ENCODE measurements at places on chromosomes 5 and 9.

GRCh38 chr5:31992377-31992776, 181.7 kb downstream of the GOLPH3 start:
- no peak for DNase-seq

- DNase-seq: no peak
Measured at GRCh38 chr5:129118405-129118804, 23.9 kb downstream of the ISOC1 start.

- DNase-seq: no peak
Measured at GRCh38 chr9:117000834-117001233, 313.7 kb downstream of the TRIM32 start.

- DNase-seq: no peak
Measured at GRCh38 chr5:146794326-146795029, 84.1 kb downstream of the PPP2R2B start.

DNA sequence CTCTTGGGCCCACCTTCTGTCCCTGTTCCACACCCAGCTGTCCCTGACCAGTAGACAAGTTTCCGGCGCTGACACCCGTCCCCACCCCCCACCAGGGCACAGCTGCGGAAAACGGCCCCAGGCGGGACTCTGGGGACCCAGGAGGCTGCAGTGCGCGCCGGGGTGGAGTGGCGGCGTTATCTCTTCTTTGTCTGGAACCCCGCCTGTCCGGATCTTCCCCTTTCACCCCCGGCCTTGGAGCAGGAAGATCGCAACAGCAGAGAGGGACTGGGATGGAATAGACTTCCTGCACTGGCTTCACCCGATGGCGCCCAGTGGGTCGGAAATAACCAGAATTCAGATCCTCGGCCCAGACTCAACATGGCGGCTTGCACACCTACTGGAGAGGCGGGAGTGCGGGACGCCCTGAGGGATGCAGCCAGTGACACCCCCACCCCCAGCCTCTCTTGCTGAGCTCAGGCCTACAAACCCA, 4.7 kb downstream of the PAX5 start:
- no peak for DNase-seq

GRCh38 chr5:60483050-60483449, 216.9 kb downstream of the DEPDC1B start:
- DNase-seq: peak; percentile 45

GRCh38 chr5:133163839-133164238, 112.0 kb downstream of the HSPA4 start:
- DNase-seq: no peak

DNA sequence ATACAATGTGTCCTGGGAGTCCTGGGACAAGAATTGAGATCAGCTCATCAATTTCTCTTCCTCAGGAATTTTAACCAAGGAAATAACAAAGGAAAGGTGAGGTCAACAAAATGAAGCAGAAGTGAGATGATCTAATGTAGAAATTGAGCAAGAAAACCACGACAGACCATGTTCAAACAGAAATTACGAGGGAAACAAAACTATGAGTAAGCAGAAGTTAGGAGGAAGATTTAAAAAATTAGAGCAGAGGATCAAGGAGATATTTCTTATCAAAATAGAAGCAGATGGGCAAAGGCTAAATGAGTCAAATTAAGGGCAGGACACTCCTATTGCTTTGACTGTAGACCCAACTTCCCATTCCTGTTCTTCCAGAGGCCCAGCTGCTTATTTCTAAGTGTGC, 97.4 kb downstream of the HINT1 start:
- DNase-seq: peak; percentile 2

DNA sequence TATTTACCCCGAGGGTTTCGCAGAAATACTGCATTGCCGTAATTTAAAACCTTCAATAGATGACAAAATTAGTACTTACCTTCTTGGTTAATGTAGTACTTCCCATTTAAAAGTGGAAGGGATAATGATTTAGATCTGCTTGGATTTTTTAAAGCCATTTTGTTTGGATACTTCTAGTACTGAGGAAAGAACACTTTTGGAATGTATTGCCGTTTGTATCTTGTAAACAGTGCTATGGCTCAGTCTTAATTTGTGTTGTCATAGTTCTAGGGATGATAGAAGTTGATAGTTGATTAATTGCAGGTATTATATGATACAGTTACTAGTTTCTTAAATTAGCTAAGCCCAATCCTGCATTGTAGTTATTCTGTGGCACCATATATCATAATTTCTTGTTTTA, 33.1 kb downstream of the TNPO1 start:
- no peak for DNase-seq

DNA sequence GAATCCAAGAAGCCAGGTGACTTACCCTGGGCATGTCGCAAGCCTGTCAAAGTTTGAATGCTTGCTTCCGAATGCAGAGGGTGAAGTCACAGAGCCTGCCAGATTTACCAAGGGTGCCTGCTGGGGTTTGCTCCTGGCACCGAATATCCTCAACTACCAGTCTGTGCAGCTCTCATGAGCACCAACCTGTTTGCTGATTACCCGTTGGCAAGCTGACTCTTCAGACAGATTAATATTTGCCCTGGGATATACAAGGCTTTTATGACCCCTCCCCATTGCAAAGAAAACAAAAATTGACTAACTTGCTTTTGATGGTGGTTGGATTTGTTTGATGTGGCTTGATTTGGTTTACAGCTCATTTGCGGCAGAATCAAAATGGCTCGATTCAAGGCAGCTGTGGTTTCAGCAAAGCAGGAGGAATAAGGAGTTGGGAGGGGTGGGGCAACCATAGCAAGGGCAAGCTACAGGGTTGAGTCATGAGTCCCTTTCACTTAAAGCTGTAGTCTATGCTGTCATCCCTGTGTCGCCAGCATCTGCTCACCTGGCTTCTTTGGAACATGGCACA, 82.3 kb upstream of the AGXT2 start:
- DNase-seq: peak; percentile 70

DNA sequence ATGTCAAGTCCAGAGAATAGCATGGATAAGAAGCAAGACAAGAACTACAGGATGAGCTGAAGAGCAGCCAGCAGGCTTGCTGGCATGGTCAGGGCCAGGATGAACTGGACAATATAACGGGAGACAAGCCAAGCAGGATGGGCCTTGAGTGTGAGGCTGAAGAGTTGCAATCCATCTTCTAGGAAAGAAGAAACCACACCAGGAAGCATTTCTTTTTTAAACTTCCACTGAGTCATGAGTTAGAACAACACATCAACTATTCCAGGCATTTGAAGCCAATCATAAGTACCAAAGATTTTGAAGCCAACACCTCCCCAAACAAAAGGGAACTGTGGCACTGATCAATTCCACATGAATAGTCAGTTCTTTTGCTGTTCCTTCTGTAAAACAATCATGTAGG, 27.3 kb downstream of the SLC31A2 start:
- DNase-seq: peak; percentile 35

GRCh38 chr5:179114756-179115155, 54.6 kb downstream of the ZNF354C start:
- DNase-seq: no peak

DNA sequence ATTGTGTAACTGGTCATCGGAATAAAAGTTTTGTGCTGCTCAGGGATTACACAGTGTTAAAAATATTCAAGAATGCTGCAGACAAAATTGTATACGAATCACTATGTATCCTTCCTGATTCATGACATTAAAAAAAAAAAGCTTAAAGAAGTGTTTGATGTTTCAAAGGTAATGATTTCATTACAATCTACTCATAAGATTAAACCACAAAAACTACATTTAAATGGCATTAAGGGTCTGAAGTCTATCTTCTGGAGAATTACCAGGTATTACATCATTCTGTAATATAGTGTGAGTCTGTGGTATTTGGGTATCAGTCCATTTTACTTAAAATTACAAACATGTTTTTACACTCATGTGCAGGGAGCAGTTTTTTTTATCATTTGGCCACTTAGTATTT, 324.4 kb downstream of the NDUFS4 start:
- peak; percentile 61 for DNase-seq

GRCh38 chr5:36300191-36300926, 1.3 kb downstream of the RANBP3L start:
- peak; percentile 42 for DNase-seq
